Stimulated activated naive CD8-positive, alpha-beta T cell treated with anti-CD3 and anti-CD28 coated beads, Interleukin-15, amount 100 ng/mL, for 72 hours (primary cell): ENCODE measurements at places on chromosomes 6 and 20.

DNA sequence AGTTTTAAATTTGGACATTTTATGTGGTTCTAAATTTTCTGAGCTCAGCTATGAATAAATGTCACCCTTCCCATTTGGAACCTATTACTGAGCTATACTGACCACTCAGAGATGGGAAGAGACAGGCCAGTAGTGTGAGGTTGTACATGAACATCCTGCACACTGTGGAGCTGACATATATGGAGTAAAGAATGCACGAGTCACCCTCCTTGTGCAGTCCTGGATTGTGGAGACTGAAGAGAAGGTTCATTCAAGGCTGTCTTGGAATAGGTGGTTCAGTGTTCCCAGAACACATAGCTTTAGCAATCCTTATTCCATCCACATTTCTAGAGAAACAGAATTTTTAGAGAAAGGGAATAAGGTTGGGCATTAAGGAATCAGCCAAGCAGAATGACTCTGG is 50.3 kb upstream of the OGFRL1 start:
- no peak for DNase-seq

DNA sequence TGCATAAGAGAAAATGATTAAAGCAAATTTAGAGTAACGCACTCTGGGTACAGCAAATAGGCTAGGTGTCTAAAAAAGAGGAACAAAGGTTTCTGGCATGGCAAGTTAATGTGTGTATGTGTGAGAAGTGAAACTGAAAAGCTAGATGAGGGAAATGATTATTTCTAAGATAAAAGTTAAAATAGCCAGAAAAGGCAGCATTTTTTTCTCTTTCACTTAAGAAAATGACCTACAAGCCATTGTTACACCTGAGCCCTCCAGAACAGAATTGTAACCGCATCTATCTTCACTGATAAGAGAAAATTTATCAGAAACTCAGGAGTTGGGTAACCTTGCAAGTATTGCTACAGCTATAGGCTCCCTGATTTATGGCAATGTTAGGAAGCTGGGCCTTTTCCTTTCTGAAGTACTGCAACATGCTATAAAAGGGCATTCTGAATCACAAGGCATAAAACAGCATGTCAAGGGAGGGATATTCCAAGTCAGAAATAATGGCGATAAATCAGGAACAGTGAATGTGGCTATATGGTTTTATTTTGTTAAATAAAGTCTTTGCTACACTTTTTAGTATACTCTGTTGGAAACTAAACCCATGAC is 395.3 kb downstream of the TBC1D32 start:
- DNase-seq = no peak

DNA sequence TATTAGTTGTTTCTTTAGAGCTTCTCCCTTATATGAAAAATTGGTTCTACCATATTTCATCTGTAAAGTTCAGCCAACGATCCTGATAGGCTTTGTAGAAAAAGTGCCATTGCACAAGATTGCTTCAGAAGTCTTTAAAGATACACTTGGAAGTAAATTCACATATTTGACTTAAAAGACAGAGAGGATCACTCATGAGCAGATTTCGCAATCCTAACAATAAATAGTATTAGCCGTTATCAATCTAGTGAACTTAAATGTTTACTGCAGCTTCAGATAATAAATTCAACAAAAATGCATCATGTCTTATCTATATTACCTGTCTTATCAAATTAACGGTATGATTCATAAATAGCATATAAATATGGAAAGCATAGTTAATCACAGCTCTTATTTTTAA is 8.7 kb upstream of the SLC17A4 start:
- no peak for DNase-seq

- DNase-seq = no peak
Measured at GRCh38 chr6:71510856-71511255, 222.2 kb downstream of the OGFRL1 start.

- DNase-seq = no peak
Measured at GRCh38 chr6:137808191-137808590, 58.9 kb upstream of the TNFAIP3 start.

DNA sequence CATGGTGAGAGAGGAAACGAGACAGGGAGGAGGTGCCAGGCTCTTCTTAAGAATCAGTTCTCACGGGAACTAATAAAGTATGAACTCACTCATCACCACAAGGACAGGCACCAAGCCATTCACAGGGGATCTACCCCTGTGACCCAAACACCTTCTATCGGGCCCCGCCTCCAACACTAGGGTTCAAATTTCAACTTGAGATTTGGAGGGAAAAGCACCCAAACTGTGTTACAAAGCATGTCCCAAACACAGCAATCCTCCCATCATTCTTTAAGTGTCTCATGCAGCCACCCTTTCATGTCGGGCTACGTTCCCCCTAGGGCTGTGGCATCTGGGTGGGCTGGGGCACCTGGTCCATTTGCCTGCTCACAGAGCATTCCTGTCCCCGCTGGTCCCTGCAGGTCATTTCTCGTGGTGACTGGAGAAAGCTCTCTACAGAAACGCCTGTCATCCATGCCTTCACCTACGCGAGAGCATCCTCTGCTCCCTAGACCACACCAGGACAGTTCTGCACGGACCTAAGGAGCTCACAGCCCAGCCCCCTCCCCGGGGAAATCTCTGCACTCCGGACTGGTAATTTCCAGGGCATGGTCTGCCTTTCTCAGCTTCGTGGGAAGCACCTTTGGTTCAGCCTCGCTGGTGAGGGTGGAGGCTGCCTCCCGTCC is 79.6 kb downstream of the TTLL2 start:
- DNase-seq = no peak
